ENCODE measurements at places on chromosomes 6 and 20.

GRCh38 chr20:58665606-58666005, 14.5 kb downstream of the STX16 start:
- no peak for DNase-seq

DNA sequence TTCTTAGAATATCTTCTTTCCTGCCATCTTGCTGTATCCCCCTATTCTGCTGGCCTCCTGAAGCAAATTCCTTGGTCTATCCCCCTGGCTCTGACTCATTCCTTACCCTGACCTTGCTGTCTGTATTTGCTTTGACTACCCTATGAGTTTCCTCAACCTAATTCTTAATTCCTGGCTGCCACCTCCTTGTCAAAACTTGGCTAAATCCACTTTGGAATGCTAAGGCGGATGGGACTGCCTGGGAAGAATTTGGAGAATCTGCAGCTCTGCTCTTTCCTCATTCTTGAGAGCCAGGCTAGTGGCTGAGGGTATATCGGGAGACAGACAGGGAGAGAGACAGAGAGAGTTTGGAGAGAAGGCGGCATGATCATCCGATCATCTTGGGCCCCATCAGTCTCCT, 24.4 kb downstream of the CAP2 start:
- DNase-seq = no peak

DNA sequence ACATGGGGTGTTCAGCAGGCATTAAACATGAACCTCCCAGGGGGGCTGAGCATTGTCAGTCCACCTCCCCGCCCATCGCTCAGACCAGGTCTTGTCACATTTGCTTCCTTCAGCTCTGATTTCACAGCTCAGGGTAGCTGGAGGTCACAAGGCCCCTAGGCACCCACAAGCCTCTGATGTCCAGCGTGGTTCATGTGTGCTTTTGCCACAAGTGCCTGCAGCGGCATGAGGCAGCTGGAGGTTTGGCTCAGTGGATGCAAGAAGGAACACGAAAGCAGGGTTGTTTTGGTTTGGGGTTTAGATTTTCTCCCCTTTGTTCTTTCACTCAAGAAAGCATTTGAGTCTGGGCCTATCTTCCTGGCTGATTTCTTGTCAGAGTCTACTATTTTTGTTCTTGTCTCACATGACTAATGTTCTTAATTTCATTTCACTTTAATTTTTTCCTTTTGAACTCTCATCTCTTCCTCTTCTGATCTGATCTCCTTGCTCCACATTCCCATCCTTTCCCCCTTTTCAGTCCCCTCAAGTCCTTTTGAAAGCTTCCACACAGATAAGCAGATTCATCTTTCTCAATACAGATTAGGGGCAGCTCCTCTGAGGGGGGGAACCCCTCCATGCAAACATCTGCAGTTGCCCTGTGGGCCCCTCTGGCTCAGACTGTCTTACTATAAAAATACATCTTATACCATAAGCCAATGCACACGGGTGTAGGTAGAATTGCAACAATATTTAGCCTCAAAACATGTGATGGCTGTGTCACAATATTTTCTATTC, 68.1 kb upstream of the CEP85L start:
- DNase-seq = no peak

DNA sequence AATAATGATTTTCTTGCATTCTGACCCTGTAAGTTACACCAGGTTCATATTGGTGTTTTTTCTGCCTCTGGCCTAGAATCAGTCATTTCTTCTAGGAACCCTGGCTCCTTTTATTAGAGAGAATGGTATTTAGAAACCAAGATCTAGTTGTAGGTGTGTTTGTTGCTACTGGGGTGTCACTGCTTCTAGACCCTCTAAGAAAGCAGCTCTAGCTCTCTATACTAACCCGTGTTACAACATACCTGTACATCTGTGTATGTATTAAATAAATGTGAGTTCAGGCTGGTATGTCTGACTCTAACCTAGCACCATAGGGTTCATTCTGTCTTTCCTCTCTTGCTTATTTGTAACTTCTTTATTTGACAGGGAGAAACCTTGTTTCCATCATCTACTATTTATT, 16.8 kb downstream of the SENP6 start:
- no peak for DNase-seq

DNA sequence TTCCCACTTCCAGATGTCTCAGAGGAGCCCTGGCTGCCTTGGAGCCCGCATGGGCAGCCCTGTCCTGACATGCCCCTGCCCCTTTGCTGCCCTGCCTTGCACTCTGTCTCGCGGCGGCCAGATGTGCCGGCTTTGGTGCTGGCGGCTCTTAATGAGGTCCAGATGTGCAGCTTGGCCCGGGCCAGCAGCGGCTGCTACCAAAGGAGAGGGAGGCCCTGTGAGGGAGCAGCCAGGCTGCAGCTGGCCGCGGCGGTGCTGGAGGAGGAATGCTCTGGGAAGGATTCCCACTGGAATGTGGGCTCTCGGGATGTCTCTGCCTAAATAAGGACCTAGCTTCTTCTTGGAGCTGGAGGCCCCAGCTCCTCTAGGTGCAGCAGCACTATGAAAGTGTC, 72.4 kb downstream of the FGD2 start:
- no peak for DNase-seq

GRCh38 chr20:43590036-43590391, 723 bp upstream of the IFT52 start:
- no peak for DNase-seq

DNA sequence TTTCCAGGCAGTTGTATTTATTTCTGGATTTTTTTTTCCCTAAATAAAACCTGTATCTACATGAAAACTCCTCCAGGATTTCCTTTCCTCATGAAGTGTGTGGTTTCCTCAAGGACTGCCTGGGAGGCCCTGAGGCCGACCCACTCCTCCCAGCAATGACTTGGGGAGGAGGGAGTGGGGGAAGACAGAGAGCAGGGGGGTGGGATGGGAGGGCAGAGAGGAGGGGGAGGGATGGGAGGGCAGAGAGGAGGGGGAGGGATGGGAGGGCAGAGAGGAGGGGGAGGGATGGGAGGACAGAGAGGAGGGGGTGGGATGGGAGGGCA, 161.8 kb upstream of the AGPAT4 start:
- DNase-seq = no peak

GRCh38 chr6:106439459-106439858, 78.9 kb downstream of the CRYBG1 start:
- DNase-seq = no peak

DNA sequence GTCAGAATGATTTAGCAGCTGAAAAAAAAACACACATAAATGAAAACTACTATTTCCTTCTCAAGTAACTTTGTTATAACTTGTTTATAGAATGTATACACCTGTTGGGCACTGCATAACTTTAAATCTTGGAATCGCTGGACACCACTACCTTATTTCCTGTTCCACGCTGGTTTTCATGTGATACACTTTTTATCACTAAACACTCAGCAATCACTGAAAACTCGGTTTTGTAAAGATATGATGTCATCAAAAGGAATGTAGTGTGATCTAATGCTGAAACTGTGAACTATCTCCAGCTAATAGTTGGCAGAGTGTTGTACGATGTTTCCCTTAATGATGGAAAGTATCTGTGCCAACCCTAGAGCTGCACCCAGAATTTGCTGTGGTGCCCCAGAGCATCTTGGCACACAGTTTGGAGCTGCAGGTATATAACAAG, 127.9 kb downstream of the BACH2 start:
- DNase-seq = no peak

GRCh38 chr6:61886608-61887259, 399.3 kb downstream of the KHDRBS2 start:
- peak; percentile 35 for DNase-seq

DNA sequence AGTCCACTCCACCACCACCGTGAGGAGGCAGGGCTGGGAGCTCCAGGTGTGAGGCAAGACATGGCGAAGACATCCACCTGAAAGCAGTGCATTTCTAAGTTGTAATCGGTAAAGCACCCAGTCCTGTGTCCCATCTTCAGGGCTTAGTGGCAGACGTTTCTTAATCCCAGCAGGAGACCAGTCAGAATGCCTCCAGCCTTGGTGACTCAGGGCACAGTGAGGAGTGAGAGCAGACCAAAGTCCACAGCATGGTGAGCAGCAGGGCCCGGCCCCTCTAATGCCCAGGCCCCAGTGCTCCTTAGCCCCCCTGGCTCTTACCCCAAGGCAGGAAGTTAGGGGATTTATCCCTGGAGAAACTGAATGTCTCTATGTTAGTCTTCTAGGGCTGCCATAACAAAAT, 183.9 kb downstream of the SYNDIG1 start:
- DNase-seq = no peak

DNA sequence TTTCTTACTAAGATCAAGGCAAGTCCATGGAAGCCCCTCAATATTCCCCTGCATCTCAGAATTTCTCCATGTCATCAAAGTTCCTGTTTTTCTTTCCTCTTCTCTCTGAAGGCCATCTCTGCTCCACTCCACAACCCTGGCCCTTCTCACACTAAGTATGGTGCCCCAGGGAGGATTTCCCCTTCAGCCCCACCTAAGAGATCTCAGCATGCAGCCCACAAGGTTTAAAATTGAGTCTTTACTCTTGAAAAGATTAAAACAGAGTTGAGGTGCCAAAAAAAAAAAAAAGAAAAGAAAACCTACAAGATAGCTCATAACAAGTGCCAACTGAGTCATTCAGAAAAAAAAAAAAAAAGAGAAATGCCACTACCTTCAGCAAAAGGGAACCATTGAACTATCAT, 36.5 kb upstream of the TNFAIP3 start:
- DNase-seq = no peak

GRCh38 chr6:39057251-39058155, 8.9 kb downstream of the GLP1R start:
- DNase-seq = no peak

DNA sequence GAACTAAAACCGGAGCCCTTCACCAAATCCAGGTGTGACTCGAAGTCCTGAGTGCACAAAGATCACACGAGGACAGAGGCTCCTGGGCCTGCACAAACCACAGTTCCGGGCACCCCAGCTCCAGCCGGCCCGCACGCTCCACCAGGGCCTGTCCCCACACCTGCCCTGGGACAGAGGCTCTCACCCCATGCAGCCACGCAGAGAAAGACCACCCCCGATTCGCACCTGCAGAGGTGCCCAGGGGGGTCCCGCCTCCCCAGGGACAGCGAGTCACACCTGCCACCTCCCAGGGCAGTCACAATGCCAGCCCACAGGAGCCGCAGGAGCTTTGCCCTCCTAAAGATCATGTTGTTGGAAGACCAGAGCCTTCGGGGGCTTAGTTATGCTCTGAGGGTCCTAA, 25.4 kb upstream of the MRGBP start:
- no peak for DNase-seq

- DNase-seq = no peak
Measured at GRCh38 chr20:53097371-53097770, 125.2 kb downstream of the TSHZ2 start.

DNA sequence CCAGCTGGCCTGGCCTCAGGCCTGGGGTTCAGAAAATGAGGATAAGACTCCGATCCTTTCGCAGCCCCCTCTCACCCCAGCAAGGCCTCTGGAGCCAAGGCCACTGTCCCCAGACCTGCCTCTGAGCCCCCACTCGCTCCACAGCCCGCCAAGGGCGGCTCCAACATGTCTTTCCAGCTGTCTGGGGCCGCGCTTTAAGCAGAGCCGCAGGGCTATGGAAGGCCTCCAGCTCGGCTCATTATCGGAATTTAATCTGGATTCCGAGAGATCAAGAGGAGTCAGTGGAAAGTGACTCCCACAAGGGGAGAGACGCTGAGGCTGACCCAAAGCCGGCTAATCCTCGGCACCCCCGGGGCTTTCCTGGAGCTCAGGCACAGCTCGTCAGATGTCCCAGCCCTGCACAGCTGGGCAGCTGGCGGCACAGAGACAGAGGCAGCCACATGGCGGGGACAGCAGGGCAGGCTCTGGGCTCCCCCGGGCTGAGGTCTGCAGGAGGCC, 41.8 kb downstream of the BMP7 start:
- DNase-seq = no peak

DNA sequence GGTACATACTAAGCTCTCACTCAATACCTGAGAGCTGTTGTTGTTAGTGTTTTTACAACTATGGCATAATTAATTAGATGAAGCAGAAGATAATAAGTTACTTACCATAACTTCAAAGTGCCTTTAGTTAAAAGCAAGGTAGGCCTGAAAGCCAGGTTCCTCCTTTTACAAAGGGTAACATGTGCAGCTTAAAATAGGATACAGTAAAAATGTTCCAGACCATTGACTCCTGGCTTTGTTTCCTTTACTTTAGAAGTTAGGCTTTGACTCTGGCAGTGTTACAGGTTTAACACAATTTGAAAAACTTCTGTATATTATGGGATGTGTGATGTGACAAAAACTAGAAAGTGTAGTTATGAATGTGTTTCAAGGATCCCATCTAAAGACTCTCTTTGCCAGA, 522.5 kb downstream of the EPM2A start:
- no peak for DNase-seq

DNA sequence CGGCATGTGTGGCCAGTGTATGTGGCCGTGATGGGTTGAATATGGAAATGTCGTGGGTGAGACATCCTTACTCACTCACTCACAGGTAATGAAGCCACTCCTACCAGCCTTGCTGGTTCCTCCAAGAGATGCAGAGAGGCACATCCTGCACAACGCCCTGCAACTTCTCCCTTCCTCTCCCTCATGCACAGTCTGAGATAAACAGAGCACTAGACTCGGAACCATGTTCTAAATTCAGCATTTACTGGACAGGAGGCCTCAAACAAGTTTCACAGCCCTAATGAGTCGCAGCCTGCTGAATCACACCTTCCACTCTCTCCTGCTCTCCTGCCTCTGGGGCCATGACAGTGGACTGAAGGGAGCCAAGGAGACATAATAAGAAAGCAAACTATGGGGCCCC, 91.2 kb downstream of the ISM1 start:
- no peak for DNase-seq

GRCh38 chr6:72635636-72636035, 13.8 kb downstream of the KCNQ5 start:
- no peak for DNase-seq

GRCh38 chr20:24658920-24659660, 189.7 kb downstream of the SYNDIG1 start:
- no peak for DNase-seq

DNA sequence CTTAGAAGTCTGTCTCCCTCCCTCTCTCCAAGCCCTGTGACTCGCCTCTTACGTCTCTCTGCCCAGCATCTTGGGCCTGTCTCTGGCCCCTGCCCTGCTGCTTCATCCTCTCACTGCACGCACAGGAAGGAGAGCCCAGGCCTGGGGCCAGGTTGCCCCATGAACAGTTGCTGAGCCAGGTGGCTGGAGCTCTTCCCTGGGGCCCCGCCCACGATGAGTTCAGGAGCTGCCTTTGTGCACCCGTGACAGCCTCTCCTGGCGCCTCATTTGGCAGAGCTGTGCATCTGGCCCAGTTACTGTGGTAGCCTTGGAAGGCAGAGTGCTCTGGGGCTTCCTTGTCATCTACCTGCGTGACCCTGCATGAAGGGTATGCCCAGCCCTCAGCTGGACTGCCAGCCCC, 44.5 kb downstream of the SLC52A3 start:
- no peak for DNase-seq

GRCh38 chr6:126600258-126600916, 260.5 kb downstream of the CENPW start:
- no peak for DNase-seq

DNA sequence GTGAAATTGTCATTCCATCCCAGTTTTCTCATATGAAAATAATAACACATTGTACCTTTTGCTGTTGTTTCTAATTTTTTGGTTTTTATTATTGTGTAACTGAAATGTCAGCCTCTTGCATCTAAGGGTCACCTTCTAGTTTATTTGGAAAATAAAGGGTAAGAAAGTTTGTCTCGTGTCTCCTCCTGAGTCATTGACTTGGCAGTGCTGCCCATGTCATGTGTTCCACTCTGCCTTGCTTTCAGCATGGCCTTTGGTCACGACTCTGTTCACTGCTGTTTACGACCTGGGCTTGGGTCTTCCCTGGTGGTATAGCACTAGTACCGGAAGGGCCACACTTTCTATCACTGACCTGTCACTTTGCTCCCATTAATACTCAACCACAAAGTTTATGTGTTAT, 171.4 kb upstream of the RSPO3 start:
- no peak for DNase-seq

- no peak for DNase-seq
Measured at GRCh38 chr6:71510856-71511255, 222.2 kb downstream of the OGFRL1 start.
